Right cardiac atrium (tissue), 5 donors: ENCODE measurements at places on chromosomes 7 and 10. TPM values are rescaled to one million over a fixed set of nuclear protein-coding genes. Genes with fewer than 3 reads are reported as not detected.

C7orf33 gene
- not detected for total RNA-seq

CPED1 gene
- 30.5 TPM for total RNA-seq

NCOA4 gene
- total RNA-seq, result 233 TPM

LFNG gene
- total RNA-seq, result 4.5 TPM

NAT16 gene
- total RNA-seq, result not detected

RBP3 gene
- not detected for total RNA-seq

CNOT4 gene
- 25.3 TPM for total RNA-seq

NEUROG3 gene
- not detected for total RNA-seq

CAMK2B gene
- 95.5 TPM for total RNA-seq

DNA sequence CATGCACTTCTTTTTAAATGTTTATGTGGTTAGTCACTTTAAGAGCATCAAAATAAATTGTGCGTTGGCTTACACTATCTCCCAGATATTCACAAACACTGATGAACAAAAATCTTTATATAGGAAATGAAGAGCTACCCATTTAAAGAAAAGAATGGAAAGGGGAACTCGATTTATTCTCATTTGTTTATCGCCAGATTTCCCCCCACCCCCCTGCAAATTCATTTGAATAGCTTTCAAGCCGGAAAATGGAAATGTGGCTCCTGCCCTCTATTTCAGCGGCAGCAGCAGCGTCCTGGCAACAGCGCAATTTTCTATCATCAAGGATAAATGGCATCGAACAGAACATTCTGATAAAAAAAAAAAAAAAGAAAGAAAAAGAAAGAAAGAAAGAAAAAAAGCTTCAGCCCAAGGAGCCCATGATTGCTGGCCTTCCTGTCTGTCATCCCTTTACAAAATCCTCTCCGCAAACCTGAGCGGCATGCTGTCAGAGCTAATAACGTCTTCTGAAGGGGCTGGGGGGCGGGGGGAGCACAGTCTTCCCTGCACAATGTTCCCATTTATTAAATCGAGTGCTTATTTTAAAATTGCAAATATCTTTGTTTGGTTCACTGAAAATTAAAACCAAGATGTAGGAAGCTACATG lies 13.7 kb upstream of the DLX6 start:
- DNase-seq, result no peak

- DNase-seq, result no peak
Measured at GRCh38 chr7:153061910-153062528, 302.5 kb downstream of the ACTR3B start.

DNA sequence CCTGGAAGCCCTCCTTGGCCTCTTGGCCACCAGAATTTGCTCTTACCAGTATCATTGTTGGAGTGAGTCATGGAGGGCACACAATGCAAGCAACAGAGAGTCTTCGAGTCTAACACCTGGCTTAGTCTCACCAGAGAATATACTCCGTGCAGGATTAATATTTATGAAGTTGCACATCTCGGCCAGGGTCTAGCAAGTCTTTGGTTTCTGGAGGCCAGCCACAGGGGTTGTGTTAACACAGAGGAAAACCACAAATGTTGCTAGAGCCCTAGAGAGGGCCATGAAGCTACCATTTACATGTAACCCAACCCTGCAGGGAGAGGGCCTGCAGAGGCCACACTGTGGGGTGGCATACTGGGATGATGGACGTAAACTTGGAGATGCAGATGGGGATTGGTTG lies 71.8 kb downstream of the MTPN start:
- no peak for DNase-seq

GRCh38 chr10:11243425-11244222 lies 226.0 kb downstream of the CELF2 start:
- DNase-seq, result no peak

GRCh38 chr7:27424749-27425148 lies 182.1 kb downstream of the EVX1 start:
- no peak for DNase-seq

DNA sequence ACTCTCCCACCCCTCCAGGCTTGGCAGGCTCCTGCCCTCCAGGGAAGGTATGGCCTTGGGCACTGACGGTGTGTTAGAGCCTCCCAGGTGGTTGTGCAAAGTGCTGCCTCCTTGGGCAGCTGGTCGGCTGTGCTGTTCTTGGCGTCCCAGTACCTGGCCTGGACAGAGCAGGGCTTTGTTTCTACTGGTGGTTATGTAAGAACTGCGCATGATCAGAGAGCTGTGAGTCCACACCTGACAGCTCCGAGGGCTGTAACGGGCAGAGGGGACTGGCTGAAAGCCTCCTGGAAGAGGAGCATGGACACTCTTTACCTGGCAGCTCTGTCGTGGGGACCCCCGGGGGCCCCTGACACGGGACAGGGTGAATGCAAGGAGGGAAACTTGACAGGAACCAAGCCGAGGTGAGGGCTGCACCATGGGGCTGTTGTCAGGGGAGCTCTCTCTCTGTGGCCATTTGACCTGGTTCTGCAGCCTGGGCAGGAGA lies 3.1 kb upstream of the SFRP5 start:
- no peak for DNase-seq

GRCh38 chr10:88120075-88120474 lies 256.6 kb downstream of the PTEN start:
- DNase-seq, result no peak

- no peak for DNase-seq
Measured at GRCh38 chr10:112209684-112210131, 26.1 kb upstream of the GPAM start.

- no peak for DNase-seq
Measured at GRCh38 chr10:14182781-14183180, 147.9 kb downstream of the FRMD4A start.

DNA sequence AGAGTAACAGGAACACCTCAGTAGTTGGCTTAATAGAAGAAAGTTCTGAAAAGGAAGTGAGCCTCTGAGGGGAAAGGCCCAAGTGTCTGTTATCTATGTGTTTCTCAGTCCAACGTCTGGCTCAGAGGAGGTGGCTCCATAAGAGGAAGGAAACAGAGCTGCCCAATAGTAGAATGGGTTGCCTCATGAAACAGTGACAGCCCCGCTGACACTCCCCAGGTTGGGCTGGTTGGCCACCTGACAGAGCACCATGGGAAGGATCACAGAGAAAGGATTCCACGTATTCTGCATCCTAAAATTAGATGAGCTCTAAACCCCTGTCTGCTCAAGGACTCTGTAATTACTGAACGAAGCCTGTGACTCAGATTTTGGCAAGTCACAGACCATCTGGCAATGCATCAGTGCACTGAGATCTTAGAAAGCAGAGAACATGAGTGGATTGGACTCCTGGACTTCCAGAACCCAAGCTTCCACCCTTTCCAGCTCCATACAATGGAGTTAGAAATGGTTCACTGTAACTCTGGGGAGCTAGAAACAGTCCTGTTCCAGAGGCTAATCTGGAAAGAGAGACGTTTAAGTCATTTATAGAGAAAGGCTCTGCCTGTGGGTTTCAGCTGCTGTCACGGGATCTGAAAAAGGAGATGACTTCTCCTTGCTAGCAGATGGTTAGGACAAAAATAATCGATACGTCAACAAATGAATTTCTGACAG lies 2.9 kb downstream of the PKD2L1 start:
- DNase-seq, result no peak

- no peak for DNase-seq
Measured at GRCh38 chr10:121426307-121426706, 171.9 kb downstream of the FGFR2 start.

- no peak for DNase-seq
Measured at GRCh38 chr7:117041822-117042221, 88.5 kb downstream of the ST7 start.

DNA sequence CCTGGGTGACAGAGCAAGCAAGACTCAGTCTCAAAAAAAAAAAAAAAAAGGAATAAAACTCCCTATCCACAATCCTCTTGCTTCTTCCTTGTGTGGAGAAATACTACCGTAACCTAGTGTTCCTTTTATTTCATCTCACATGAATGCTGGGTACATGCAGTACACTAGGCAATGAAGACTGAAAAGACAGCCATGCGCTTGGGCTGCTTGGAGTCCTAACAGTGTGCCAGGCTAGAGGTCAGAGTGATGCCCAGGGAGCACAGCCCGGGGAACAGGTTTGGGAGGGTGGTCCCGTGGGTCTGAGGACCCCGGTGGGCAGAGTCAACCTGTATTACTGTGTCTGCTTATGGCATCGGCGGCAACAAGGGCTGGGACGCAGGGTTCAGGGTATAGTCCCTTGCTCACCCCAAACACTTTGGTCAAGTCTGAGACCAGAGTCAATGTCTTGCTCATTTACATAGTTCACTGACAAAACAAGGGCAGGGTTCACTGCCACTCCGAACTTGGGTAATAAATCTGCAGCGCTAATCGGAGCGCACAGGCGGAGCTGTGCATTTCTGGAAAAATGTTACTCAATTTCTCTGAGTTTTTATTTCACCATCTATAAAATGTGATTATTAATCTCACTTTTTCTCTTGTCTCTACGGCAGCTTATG lies 118.0 kb downstream of the CLEC2L start:
- no peak for DNase-seq

- no peak for DNase-seq
Measured at GRCh38 chr10:128305601-128306345, 179.6 kb upstream of the MKI67 start.

GRCh38 chr10:43218206-43218950 lies 48.5 kb downstream of the RASGEF1A start:
- peak; percentile 42 for DNase-seq

DNA sequence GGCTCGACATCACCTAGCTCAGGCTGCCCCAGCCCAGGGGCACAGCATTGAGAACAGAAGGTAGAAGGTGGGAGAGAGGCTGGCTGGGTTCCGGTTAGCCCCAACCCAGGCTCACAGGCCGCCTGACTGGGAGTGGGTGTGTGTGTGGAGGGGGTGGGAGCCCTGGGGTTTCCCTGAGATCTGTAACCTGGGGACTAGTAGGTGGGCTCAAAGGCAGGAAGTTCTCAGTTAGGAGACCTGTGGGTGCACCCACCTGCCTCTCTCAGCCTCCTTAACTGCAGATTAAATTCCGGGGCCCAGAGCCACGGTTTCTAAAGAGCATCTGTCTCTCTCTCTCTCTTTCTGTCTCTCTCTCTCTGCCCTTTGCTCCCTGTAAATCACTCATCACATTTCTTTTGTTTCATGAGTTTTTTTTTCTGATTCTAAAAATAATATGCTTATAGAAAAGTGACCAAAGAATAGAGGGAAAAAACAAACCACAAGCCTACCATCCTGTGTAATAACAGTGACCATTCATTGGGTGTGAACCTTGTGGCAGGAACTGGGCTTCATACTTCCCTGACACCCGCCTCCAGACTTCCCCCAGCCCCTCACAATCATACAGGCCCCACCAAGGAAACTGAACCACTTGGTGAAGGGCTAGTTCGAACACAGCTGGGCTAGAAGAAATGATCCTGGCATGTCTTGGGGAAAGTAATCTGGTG lies 83.4 kb upstream of the SMNDC1 start:
- DNase-seq, result no peak

DNA sequence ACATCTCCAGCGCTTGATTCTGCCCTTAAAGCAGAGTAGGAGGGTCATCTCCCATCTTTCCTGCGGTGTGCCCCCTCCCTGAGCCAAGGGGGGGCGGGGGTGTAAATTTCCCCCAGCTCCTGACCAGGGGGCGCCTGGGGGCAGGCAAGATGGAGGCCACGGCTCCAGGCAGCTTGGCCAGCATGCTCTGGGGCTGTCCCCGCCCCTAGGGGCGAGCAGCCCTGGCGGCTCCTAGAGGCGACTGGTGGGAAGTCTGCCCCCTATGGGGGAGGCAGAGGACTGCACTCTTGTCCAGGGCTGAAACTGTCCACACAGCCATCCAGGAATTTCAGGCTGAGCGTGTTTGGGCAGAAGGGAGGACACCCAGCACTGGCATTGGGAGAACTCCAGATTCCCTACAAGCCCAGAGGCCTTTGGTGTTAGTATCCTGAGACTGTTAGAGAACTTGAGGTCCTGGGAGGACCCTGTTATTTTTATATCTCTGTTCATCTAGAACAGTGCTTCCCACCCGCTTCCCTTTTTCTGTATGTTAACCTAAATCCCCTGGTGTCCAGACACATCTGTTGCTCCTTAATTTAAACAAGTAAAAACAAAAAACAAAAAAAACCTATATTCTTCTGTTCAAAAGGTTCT lies 4.6 kb downstream of the STRA8 start:
- DNase-seq, result no peak

DNA sequence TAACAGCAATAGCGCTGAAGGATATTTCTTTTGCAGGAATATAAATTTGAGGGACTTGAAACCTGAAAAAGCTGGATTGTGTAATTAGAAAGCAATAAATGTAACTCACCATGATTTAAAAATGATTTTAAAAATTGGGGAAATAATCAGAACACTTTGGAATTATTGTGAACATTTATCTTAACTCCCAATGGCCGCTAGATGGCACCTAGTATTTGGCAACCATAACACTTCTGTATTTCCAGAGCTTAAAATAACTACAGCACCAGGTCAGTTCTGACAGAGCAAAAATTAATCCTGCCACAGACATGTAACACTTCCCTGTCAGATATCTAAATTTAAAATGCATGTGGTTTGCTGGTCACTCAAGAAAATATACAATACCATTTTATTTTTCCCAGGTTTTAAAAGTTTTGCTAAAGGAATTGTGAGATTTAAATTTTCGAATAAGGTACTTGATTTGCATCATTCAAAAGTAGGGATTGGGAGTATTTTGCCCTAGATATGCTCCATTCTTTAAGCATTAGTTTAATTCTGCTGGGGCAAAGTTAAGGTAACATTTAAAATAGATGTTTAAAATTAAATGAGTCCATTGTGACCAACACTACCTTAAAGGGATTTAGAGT lies 144.5 kb downstream of the PPP1R3A start:
- no peak for DNase-seq

- DNase-seq, result no peak
Measured at GRCh38 chr7:112080441-112080840, 125.8 kb downstream of the DOCK4 start.

DNA sequence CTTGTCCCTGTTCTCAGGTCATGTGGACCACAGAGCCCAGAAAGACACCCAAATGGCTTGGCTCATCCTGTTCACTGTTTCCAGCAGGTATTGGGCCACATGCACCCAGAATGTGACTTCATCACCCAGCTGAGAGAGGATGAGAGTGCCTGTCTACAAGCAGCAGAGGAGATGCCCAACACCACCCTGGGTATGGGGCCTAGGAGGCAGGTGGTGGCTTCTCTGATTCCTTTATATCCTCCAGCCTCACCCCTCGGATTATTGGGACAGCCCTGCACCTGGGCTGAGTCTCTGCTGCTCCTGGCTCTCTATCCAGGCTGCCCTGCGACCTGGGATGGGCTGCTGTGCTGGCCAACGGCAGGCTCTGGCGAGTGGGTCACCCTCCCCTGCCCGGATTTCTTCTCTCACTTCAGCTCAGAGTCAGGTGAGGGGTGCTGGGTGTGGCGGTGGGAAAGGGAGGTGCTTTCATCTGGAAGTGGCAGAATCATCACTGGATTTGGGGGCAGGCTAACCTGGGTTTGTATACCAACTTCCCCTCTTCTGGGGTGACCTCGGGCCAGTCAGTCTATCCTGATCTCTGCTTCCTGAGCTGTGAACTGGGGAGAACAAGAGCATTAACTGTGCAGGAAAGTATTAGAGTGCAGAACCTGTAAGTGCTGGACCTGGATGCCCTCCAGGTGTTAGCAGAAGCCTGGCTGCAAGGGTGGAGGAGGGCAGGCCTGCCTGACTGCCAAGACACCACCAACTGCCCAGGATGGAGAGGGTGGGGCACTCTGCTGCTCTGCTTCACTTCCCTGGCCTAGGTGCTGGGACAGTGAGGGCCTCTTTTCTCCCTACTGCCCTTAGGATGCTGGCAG lies 5.2 kb downstream of the GHRHR start:
- no peak for DNase-seq
